ENCODE measurements at places on chromosomes 3 and 15. TPM values are rescaled to one million over a fixed set of nuclear protein-coding genes. Genes with fewer than 3 reads are reported as not detected.

Gene EHD4
- polyA plus RNA-seq, result 13.1 TPM

- no peaks in the 10 kb centered on the region for H3K36me3 ChIP-seq
- H3K4me3 ChIP-seq, result no peak overlapping the region
- peak overlapping the region; percentile 27 for H3K27ac ChIP-seq
- no peaks in the 10 kb centered on the region for H3K27me3 ChIP-seq
Measured at GRCh38 chr15:62208884-62209283, 43.8 kb upstream of the C2CD4B start.

Gene FBXO40
- not detected for polyA plus RNA-seq

GRCh38 chr3:171676601-171677175 lies 133.6 kb downstream of the PLD1 start:
- DNase-seq, result peak; percentile 97
- H3K27me3 ChIP-seq, result no peaks in the 10 kb centered on the region
- H3K4me3 ChIP-seq, result peak overlapping the region; percentile 6
- peaks cover 50% of the 10 kb centered on the region for H3K4me1 ChIP-seq
- H3K36me3 ChIP-seq, result peaks cover 16% of the 10 kb centered on the region

DNA sequence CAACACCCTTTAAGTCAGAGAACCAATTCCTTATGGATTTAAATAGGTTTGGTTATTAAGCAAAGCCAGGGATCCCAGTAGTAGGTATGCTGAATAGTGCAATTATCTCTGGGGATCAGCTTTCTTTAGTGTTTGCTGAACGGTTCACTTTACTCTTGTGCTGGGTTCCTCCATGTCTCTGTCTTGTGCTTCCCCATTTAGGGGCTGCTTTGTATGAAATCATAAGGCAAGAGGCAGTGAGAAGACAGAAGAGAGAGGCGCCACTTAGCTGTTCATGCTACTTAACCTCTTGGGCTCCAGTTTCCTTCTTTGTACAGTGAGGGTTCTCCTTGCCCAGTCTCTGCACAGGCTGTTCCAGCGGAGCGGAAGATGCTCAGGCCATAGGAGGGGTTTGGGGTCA lies 3.5 kb downstream of the ST6GAL1 start:
- peaks cover 7% of the 10 kb centered on the region for H3K27me3 ChIP-seq
- no peaks in the 10 kb centered on the region for H3K36me3 ChIP-seq
- H3K4me1 ChIP-seq, result peaks cover 8% of the 10 kb centered on the region
- DNase-seq, result no peak

GRCh38 chr15:92780843-92781242 lies 119.3 kb upstream of the CHD2 start:
- H3K36me3 ChIP-seq, result no peaks in the 10 kb centered on the region
- peak; percentile 9 for DNase-seq
- H3K4me3 ChIP-seq, result no peak overlapping the region
